Upper lobe of right lung (tissue), 1 donor: ENCODE measurements at places on chromosomes 2 and 18.

- DNase-seq: no peak
These were observed 83.3 kb downstream of the GALNT14 start for GRCh38 chr2:31054842-31055388.

GRCh38 chr2:38934742-38935141, 45.1 kb downstream of the ARHGEF33 start:
- DNase-seq: no peak

DNA sequence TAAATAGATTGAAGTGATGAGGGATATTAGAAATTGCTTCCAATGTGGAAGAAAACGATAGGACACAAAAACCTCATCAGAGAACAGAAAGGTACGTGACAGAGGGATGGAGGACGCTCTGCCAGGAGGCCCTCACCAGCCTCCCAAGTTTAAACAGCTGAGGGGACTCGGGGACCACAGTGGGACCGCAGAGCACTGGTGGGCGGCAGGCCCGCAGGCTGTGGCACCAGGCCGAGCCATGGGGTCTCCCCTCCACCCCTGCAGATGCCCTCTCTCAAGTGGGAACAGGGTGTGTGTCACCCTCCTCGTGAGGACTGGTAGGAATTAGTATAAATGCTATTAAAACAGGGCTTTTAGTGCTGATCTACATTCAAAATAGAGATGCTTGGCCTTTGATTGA, 10.8 kb downstream of the NDUFA10 start:
- no peak for DNase-seq

DNA sequence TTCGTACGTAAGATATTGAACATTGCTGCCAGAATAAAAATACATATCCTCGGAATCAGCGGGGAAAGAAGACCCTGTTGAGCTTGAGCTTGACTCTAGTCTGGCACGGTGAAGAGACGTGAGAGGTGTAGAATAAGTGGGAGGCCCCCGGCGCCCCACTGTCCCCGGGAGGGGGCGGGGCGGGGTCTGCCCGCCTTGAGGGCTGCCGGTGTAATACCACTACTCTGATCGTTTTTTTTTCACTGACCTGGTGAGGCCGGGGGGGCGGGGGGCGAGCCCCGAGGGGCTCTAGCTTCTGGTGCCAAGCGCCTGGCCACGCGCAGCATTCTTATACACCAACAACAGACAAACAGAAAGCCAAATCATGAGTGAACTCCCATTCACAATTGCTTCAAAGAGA, 324.0 kb upstream of the REG3G start:
- DNase-seq: no peak

DNA sequence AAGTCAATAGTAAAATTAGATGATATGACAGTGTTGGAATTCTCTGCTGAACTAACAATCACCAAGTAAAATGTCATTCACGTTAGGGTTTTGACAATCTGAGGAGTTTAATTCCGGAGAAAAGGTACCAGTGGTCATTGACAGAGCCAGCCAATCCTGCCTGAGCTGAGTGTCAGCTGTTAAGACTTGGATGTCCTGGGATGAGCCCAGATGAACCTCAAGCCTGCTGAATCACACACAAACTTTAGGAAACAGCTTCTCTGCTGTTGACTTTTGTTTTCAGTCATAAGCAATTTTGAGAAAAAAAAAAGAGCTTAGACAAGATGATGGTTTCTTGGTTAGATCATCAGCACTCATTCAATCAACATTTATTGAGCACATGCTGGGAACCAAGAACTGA, 600.0 kb upstream of the SLC39A10 start:
- DNase-seq: no peak

DNA sequence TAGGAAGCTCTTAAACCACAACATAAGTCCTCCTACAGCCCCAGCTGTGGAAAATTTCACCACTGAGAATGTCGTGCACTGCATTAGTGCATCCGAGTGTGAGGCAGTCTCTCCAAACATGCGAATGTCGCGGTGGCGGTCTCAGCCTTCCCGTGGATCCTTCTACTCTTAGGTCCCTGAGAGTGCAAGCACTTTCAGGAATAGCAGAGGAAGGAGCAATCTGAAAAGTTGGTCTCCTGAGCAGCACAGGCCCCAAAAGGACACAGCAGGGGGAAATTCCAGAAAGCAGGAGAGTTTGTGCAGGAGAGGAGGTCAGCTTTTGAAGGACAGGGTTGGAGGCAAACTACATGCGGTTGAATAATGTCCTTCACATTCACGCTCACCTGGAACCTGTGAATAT, 440.5 kb upstream of the SMIM21 start:
- DNase-seq: no peak

GRCh38 chr2:31402388-31402787, 12.2 kb downstream of the XDH start:
- no peak for DNase-seq

- DNase-seq: no peak
These were observed 22.5 kb downstream of the NFATC1 start for GRCh38 chr18:79418236-79418635.
